ENCODE measurements at places on chromosomes 11 and 22.

GRCh38 chr22:34587357-34588356 lies 478.3 kb upstream of the ISX start:
- no peak for DNase-seq

DNA sequence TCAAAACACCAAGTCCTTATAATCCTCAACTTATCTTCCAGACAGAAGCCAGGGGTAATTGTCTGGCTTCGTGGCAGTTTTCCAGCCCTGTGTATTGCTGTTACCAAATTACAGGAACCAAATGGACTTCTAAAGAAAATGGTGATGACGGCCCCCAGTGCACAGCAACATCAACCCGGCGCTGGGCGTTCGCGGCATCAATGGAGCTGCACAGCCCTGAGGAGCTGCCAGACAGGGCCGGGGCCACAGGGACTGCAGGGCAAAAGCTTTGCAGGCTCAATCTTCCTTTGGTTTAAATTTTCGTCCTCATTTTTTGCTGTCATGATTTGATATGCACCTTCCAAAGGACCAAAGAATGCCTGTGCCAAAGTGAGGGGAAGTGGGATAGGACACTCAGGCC lies 292.5 kb downstream of the BRD1 start:
- DNase-seq = no peak

- peak; percentile 88 for DNase-seq
These were observed at the start of gene CELF1 for GRCh38 chr11:47552566-47553405. TSS of gene CELF1 (minus strand) at chr11:47553132. CDS start at chr11:47499523, 53,609 bp downstream.

GRCh38 chr11:102312667-102313066 lies 4.6 kb upstream of the BIRC3 start:
- no peak for DNase-seq

DNA sequence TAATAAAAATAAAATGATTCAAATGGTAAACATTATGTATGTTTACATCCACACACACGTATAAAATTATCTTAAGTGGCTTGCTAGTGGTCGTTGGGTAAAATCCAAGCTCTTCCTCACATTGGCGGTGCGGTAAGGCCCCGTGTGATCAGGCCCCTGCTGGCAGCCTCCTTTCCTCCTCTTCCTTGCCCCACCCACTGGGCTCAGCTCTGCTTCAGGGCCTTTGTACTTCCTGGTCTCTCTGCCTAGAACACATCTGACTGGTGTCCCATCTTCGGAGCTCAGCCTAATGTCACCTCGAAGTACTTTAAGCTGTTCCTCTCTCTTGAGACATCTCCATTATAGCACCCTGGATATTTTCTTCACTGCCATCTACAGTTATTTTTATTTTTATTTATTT lies 52.8 kb downstream of the OSBP2 start:
- no peak for DNase-seq

GRCh38 chr11:102920118-102920684 lies 35.3 kb downstream of the MMP13 start:
- no peak for DNase-seq

DNA sequence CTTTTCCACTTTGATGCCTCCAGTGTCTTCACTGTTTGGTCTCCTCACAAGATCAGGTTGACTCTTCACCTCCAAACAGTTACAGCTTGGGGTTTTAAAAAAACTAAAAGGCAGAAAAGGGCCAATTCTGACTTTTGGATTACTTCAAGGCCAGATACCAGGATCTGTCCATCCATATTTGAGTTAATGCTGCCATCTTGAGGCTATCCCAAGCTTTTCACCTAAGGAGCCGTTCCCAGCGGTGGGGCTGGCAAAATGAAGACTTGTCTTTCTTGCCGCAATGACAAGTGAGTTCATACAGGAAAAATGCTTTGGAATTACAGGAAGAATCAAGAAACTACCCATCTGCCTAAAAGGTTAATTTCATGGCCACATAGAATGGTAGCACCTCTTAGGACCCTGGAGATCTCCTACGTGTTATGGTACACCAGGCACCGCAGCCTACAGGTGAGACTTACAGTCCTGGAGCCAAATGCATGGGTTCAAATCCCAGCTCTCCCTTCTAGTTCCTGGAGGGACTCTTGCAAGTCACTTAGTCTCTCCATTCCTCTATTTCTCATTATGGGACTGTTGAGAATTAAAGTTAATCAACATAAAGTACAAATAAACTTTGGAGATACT lies 6.0 kb upstream of the OR5B21 start:
- DNase-seq = peak; percentile 35

DNA sequence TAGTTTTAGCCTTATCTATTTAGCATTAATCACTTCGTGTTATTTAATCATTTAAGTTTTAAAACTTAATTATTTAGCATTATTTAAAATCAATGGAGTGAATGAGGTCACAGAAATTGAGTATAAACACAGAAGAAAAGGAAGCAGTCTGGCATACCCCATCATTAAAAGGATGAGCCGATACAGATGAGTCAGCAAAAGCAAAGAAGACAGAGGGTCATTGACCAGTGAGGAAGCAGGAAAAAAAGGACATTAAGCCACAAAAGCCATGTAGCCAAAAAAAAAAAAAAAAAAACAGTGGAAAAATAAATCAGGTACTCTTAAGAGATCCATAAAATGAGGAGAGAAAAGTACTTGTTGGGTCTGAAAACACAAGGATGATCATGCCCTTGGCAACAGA lies 71.5 kb downstream of the TYR start:
- DNase-seq = no peak

- DNase-seq = no peak
These were observed 60.4 kb upstream of the PARVG start for GRCh38 chr22:44120314-44120704.

DNA sequence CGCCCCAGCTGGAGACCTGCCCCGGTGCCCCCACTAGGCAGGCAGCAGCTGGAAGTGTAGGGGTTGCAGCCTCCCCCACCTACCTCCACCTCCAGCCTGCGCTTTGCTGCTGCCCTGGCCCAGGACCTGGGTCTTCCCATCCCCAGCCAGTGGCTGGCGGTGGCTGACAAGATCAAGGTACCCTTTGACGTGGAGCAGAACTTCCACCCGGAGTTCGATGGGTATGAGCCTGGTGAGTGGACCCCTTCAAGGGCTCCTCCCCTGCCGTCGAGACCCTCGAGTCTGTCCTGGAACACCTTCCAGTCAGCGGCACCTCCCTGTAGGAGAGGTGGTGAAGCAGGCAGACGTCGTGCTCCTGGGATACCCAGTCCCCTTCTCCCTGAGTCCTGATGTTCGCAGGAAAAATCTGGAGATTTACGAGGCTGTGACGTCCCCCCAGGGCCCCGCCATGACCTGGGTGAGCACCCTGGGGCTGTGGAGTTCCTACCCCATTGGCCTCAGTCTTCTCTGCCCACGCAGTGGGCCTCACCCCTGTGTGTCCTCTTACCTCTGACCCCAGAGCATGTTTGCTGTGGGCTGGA lies 4.4 kb downstream of the PGGHG start:
- no peak for DNase-seq

GRCh38 chr11:84215672-84216071 lies 929.5 kb upstream of the CCDC90B start:
- no peak for DNase-seq

GRCh38 chr11:21650961-21651360 lies 541.9 kb upstream of the ANO5 start:
- no peak for DNase-seq

Measured in nucleus accumbens (tissue), 56 donors.